HepG2 (cell line): ENCODE measurements at places on chromosomes 2 and 18. TPM values are rescaled to one million over a fixed set of nuclear protein-coding genes. Genes with fewer than 3 reads are reported as not detected.
A peak's percentile ranks its signal among the peaks of the same experiment; 100 is the strongest.

The COL5A2 gene
- 1.5 and 1.6 TPM in 2 replicates for total RNA-seq

DNA sequence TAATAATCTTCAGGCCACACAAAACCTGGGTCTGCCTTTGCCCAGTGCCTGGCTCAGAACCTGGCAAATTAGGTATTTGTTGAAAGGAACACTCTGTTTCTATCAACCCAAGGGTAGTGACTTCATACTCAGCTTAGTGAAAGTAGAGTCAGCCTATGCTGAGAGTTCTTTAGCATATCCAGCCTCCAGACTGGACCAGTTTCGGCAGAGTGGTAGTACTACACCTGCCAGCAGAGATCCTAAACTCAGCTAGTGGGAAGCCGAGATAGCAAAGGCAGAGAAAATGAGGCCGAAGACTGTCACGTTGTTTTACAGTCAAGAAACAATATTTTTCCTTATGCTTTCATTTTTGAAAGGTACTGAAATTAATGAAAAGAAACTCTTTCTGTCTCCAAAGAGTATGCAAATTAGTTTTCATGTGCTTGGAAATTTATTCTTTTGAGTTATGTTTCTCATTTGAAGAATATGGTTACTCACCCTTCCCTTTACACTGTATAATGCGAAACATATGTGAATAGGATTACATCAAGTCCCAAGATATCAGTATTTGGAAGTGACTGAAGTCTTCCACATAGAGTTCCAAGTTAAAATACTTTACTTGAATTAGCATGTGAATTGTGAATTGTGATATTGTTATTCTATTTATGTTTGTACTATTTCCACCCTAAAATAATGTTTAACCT, 52.2 kb upstream of the UGP2 start:
- no peak for DNase-seq

GRCh38 chr18:70998490-70998889, 709.6 kb downstream of the SOCS6 start:
- no peak for DNase-seq

DNA sequence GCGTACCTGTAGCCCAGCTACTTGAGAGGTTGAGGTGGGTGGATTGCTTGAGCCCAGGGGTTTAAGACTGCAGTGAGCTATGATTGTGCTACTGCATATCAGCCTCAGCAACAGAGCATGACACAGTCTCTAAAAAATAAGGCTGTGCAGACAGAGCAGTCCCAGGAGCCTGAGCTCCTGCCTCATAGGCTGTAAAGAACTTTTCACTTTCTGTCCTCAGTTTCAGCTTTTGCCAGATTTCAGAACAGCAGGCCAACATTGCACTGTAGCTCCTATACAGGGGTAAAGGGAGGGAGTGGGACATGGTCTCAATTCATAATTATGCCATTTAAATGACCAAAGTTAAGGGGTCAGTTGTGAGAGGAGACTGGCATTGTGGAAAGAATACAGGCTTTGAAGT, 150.6 kb downstream of the GALNT1 start:
- no peak for DNase-seq

DNA sequence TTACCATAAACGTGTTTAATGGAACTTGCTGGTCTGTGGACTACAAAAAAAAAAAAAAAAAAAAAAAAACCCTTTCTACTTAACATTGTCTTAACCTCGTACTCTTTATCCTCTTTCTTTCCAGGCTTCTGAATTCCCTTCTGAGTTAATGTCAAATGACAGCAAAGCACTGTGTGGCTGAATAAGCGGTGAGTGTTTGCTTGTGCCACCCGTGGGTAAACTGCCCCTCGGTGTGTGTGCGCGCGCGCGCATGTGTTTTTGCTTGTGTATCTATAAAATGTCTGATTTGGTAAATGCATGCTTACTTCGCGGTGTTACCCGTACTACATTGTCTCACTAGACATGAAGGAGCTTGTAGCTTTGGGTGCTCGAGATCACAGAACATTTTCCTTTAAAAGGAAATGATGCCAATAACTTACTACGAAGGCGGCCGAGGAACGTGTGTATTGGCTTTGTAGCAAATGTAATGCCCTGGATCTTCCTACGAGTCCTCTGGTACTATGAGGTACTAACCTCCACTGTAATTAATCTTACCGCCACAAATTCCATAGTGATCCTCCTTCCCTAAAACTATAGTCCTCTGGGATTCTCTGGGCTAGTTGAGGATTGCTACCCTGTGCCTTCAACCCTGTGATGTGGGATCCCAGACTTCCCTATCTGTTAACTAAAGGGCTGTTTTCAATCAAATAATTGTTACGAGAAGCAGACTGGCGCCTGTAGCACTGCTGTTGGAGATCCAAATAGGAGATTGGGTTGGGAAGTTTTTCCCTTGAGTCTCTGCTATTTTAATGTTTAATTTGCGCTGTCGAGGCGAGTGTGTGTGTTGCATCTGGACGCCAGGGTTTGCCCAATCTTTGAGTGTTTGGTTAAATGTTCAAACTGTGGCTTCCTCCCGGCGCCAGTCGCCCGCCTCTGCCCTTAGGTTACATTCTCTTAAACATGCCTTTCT, 1.1 kb downstream of the ID2 start:
- peak; percentile 72 for DNase-seq

The MAL gene
- not detected in 2 replicates for total RNA-seq

The RUFY4 gene
- total RNA-seq, result not detected in 2 replicates

- no peak for DNase-seq
Measured at GRCh38 chr18:74063557-74063956, 84.1 kb downstream of the FBXO15 start.
